ENCODE measurements at places on chromosomes 11 and 22.

DNA sequence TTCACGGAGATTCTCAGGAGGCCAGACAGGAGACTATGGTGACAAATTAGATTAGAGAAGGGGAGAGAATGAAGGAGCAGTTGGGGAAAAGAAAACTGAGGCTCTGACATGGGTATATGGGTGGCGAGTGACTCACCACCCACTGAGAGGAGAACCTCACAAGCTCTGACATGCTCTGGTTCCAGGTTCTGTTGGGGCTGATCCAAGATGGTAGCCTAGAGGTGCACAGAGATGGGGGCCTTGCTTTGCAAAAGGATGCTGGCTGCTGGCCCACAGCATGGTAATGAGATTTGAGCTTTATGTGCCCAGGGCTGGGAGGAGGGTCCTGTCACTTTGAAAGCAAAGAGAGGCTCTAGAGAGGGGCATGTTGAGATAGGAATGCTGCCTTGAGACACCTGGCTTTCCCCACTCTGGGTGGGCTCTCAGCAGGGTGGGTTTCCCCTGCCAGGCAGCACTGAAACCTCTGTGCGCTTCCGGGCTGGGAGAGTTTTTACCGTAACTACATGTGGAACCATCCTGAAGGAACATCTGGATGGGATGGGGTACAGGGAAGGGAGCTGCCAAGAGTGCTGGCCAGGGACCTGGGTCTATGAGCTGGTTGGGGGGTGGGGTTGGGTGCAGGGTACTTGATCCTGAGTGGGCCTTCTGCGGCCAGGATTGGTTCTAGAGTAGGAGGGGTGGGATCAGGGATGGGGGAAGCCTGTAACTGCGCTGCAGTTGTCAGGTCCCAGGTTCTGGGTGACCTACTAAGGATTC is 1.2 kb upstream of the GRK2 start:
- peak; percentile 86 for DNase-seq

DNA sequence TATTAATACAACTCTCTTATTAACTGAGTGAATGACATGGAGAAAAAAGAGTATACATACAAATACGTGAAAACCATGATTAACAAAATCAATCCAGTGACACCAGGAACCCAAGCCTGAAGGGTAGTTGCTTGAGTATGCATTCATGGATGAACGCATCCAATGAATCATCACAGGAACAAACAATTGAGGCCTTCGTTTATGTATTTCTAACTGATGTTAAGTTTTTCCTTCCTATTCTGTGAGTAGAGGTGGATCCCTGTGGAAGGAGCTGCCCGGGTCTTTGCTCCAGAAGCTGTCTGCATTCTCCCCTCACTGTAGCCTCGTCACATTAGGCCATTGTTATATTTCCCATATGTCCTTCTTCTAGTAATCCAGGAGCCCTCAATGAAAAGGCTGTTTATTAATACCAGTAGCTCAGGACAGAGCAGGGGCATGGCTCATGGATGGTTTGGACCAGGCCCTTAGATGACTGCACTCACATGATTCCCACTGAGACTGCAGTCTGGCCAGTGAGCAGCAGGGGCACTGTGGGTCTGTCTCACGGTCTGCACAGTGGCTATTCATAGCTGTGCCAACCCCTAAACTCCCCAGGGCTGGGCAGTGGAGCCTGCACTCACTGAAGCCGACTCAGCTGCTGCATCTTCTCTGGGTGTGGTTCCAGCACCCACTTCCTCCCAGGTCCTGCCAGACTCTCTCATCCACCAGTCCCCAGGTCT is 128.1 kb upstream of the TOP3B start:
- DNase-seq: peak; percentile 93

DNA sequence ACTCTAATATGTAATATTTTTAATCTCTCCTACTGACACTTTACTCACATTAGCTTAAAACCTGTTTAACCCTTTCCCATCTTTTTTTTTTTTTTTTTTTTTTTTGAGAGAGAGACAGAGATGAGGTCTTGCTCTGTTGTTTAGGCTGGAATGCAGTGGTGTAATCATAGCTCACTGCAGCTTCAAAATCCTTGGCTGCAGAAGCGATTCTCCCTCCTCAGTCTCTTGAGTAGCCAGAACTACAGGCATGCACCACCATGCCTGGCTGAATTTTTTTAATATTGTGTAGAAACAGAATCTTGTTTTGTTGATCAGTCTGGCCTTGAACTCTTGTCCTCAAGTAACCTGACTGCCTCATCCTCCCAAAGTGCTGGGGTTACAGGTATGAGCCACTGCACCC is 37.3 kb downstream of the PAMR1 start:
- no peak for DNase-seq

DNA sequence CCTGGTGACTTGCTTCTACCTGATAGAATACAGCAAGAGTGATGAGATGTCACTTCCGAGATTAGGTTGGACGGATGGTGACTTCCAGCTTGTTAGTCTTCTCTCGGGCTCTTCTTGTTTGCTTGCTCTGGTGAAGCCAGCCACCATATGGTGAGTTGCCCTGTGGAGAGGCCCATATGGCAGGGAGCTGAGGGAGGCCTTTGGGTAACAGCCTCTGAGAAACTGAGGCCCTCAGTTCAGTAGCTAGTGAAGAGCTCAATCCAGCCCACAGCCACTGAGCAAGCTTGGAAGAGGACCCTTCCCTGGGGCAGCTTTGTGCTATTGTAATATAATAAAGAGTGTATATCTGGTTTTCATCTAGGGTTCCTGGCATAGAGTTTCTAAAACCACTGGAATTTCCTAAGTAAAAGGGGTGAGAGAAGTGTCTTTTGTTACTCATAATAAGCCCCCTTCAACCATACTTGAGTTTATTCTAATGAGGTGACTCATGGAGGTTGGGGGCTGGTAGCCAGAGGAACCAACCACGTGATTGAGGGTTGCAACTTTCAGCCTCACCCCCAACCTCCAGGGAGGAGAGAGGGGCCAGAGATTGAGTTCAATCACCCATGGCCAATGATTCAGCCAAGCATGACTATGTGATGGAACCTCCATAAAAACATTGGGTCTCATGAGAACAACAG is 8.0 kb upstream of the TPCN2 start:
- DNase-seq: no peak

DNA sequence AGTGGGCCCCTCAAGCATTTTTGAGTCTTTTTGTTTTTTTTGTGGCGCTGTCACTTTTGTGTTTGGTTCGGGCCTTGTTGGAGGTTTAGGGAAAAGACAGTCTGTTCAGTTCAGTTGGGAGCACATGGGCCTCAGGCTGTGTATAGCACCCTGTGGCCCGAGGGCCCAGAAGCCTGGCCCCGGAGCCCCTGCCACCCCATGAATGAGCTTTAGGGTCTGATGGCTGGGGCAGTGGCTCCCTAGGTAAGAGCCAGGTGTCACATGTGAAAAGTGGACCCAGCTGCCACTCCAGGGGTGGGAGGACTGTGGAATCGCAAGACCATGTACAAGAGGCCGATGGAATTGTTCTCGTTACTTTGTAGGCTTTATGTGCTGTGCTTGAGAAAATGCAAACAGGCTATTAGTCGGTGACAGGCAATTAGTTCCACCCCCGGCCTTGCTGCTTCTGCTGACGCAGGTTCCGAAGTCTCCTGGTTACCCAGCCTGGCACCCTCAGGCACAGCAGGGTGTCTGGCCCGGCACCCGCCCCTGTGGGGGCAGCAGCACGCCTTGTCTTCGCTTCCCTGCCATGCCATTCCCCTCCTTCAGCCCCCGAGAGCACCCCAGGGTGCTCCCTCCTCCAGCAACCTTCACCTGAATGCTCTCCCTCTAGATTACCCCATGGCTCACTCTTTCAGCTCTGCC is 38.2 kb upstream of the PARVG start:
- DNase-seq: no peak

All from epithelial cell of esophagus (primary cell).